ENCODE measurements at places on chromosomes 11 and 22. TPM values are rescaled to one million over a fixed set of nuclear protein-coding genes. Genes with fewer than 3 reads are reported as not detected.

Gene OR51E2
- not detected for total RNA-seq

GRCh38 chr22:48537343-48537680 is 1290.4 kb downstream of the BRD1 start:
- H3K36me3 ChIP-seq = no peaks in the 10 kb centered on the region
- no peak overlapping the region for H3K4me3 ChIP-seq
- H3K27me3 ChIP-seq = no peaks in the 10 kb centered on the region
- H3K4me1 ChIP-seq = no peaks in the 10 kb centered on the region

- H3K27ac ChIP-seq = peak overlapping the region; percentile 83
- peaks cover 11% of the 10 kb centered on the region for H3K36me3 ChIP-seq
- no peak overlapping the region for H3K4me3 ChIP-seq
- H3K27me3 ChIP-seq = no peaks in the 10 kb centered on the region
Observed at GRCh38 chr11:122192634-122193255, 76.7 kb upstream of the BLID start.

- no peak overlapping the region for H3K27ac ChIP-seq
- peak; percentile 8 for DNase-seq
- H3K4me1 ChIP-seq = peaks cover 20% of the 10 kb centered on the region
Observed at GRCh38 chr11:29173660-29174062, 843.2 kb downstream of the KCNA4 start.

Gene OTUB1
- total RNA-seq = 50.9 TPM

DNA sequence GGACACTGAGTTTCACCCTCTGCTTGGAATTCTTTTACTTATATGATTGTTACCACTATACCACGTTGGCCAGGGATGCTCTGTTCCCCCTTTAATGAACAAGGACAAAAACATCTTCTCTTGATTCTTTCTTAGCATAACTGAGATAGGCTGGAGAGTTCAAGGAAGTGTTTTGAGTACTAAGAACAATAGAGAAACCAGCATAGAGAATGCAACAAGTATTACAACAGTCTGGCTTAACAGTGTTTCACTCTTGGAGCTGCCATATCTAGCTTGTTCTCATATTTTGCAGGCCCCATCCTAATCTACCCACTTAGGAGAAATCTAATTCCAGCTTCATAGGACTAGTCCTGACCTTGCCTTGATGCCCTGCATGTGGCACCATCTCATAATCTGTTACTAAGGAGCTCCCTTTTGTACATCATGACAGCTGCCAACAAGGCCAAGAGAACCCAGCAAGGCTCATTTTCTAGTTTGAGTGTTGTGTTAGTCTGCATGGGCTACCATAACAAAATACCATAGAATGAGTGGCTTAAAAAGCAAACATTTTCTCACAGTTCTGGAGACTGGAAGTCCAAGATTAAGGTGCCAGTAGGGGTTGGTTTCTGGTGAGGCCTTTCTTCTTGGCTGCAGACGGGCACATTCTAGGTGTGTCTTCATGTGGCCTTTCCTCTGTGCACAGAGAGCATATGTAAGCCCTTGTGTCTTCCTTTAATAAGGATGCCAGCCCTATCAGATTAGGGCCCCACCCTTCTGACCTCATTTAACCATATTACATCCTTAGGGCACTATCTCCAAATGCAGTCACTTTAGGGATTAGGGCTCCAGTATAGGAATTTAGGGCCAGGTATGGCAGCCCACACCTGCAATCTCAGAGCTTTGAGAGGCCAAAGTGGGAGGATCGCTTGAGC is 37.8 kb downstream of the PACS1 start:
- H3K4me1 ChIP-seq = peaks cover 33% of the 10 kb centered on the region
- H3K27me3 ChIP-seq = no peaks in the 10 kb centered on the region
- H3K27ac ChIP-seq = no peak overlapping the region
- no peak for DNase-seq
- H3K36me3 ChIP-seq = no peaks in the 10 kb centered on the region

All from MCF 10A (cell line).